ENCODE measurements at places on chromosomes 7 and 10.

GRCh38 chr10:24792638-24793037 is 69.0 kb upstream of the ARHGAP21 start:
- no peak for DNase-seq

- no peak for DNase-seq
These were observed 976.0 kb downstream of the DNAJB9 start for GRCh38 chr7:109545686-109546085.

- DNase-seq, result peak; percentile 84
These were observed 505 bp downstream of the HNRNPA2B1 start for GRCh38 chr7:26200038-26200443.

DNA sequence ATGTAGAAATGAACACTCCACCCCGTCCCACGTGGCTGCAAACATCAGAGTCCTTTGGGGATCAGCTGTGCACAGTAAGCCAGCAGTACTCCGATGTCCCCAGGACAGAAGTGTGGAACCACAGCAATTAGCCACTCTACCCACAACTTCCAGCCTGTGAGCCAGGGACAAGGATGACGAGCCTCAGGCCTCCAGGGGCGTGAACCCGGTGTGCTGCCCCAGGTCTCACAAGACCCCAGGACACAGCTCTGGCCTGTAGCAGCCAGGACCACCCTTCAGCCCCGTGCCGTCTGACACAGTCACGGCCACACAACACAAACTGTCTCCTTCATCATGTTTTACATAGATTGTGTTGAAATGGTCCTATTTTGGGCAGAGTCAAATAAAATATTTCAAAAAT is 113.0 kb upstream of the DIP2C start:
- DNase-seq, result no peak

DNA sequence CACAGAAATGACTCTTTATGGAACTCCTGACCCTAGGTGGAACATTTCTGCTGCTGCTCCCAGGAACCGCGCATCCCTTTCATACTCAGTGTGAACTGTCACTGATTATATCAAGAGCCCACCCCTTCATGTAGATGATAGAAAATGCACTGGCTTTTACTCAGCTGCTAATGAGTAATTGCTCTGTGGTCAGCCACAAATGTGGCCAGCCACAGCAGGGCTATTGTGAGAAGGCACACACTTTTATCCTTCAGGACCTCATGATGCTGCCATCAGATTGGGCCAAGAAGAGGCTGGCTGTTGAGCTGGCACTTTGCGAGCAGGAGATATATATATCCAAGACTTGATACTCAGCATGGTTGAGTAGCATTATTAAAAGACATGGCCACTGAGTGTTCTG is 124.7 kb downstream of the CFAP58 start:
- no peak for DNase-seq

DNA sequence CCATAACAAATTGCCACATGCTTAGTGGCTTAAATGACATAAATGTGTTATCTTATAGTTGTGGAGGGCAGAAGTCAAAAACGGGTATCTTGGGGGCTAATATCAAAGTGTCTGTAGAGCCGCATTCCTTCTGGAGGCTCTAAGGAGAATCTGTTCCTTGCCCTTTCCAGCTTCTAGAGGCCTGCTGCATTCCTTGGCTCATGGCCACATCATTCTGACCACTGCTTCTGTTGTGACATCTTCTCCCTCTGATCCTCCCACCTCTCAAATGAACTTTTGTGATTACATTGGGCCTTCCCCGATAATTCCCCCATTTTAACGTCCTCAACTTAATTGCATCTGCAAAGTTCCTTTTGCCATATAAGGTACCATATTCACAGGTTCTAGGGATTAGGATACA is 76.1 kb downstream of the CYP26A1 start:
- no peak for DNase-seq

- DNase-seq, result no peak
These were observed 178.0 kb upstream of the GLI3 start for GRCh38 chr7:42414941-42415505.

DNA sequence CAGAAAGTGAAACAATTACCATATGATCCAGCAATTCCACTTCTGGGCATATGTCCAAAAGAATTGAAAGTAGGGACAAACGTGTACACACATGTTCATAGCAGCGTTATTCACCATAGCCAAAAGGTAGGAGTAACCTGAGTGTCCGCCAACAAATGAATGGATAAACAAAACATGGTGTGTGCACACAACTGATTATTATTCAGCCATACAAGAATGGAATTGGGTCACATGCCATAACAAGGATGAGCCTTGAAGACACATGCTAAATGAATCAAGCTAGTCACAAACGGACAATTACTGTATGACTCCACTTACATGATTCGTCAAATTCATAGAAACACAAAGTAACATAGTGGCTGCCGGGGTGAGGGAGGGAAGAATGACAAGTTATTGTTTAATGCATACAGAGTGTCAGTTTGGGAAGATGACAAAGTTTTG is 4.1 kb upstream of the OIT3 start:
- no peak for DNase-seq

- DNase-seq, result peak; percentile 29
These were observed 534 bp upstream of the ACBD5 start for GRCh38 chr10:27241010-27241651.

- no peak for DNase-seq
These were observed 3.9 kb upstream of the PVRIG start for GRCh38 chr7:100215895-100216294.

GRCh38 chr10:100327007-100327717 is 2.9 kb downstream of the PKD2L1 start:
- no peak for DNase-seq

DNA sequence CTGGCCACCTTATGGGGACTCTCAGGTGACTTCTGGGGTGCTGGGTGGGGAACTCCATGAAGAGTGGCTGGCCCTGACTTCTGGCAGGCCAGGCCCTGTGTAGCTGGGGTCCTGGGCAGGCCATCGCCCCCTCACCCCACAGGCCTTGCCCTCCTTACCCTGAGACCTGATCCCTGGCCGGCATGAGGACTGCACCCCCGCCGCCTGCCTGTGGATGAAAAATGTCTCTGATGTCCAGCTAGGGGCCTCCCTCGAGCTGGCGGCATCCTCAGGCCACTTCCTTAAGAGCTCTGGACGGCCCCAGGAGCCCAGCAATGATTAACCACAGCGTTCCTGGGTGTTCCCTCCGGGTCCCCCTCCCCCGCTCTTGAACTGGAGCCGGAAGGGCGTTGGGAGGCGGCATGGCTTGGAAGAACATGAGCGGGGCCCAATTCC is 31.8 kb upstream of the SHH start:
- peak; percentile 85 for DNase-seq

- DNase-seq, result no peak
These were observed 107.4 kb upstream of the GLCCI1 start for GRCh38 chr7:7861211-7861633.

DNA sequence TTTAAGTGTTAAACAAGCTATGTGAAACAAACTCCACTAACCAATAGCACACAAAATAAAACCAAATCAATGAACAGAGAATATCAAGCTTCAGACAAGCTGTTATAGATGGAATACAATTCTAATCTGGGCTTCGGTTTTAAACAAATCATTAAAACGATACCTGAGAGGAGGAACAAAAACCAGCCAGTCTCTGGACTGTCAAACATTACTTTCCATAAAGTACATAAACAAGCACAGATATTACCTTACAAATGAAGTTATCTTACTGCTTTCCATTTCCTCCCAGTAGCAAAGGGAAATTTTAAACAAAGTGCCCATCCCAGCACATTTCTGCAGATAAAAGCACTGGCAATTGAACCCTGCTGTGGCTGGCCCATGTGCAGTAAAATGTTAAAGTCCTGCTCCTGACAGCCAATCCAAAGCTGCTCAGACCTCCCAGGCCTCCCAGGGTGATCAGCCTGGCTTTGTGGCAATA is 128.0 kb downstream of the NRCAM start:
- DNase-seq, result no peak

- no peak for DNase-seq
These were observed 70.5 kb upstream of the TES start for GRCh38 chr7:116139807-116140206.

DNA sequence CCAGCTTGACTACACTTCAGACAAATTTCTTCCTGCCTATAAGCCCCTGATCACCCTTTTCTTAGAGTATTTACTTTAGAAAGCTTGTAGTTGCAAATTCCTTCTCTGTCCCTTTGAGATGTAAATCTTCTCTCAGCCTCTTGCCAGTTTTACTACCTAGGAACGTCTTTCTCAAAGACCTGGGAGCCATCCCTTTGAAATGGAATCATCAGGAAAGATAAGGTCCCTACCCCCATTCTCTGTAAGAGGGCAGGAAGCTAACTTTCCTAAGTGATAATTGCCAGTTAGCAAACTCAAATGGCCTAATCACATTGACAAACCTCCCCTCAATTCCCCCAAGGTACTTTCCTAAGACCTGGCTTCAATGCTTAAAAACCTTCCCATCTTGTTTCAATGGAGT is 304.5 kb downstream of the MDFIC start:
- DNase-seq, result no peak

- DNase-seq, result peak; percentile 46
These were observed 239.1 kb downstream of the PHF14 start for GRCh38 chr7:11212816-11213215.

DNA sequence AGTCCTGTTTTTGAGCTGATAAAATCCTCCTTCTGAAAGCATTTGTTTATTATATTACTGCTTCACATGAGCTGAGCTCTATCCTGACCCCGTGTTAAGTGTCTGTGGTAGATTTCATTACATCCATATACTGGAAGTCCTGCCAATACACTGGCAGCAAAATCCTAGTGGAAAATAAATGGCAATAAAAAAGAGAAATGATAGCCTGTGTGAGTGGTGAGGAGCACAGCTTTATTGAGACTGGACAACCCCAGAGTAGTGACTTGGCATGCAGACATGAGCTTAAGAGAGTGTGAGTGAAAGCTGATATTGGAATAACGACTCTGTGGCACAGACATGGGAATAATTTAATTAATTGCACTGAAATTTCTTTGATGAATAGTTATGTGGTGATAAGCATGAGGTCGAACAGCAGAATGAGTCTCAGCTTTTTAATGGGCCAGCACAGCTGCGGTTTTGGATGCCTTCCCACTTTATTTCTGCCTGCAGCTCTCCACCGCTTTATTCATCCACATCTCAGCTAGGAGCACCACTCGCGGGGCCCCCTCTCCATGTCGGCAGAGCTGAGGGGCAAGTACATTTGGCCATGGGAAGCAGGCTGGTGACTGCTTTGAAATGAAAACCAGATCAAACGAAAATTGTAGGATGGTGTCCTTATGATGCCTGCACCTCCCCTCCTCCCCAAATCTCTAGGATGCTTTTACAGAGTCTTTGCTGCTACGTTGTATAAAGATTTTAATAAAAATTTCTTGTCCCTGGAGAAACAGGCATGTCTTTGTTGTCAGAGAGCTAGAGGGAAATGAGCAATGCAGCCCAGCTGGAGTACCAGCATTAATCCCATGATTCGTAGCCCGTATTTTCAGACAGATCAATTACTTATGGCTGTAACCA is 494.3 kb downstream of the AUTS2 start:
- DNase-seq, result no peak

- DNase-seq, result no peak
These were observed 2.8 kb downstream of the CRYGN start for GRCh38 chr7:151437159-151437553.

- no peak for DNase-seq
These were observed 386.5 kb upstream of the SEMA3D start for GRCh38 chr7:85573346-85573745.

DNA sequence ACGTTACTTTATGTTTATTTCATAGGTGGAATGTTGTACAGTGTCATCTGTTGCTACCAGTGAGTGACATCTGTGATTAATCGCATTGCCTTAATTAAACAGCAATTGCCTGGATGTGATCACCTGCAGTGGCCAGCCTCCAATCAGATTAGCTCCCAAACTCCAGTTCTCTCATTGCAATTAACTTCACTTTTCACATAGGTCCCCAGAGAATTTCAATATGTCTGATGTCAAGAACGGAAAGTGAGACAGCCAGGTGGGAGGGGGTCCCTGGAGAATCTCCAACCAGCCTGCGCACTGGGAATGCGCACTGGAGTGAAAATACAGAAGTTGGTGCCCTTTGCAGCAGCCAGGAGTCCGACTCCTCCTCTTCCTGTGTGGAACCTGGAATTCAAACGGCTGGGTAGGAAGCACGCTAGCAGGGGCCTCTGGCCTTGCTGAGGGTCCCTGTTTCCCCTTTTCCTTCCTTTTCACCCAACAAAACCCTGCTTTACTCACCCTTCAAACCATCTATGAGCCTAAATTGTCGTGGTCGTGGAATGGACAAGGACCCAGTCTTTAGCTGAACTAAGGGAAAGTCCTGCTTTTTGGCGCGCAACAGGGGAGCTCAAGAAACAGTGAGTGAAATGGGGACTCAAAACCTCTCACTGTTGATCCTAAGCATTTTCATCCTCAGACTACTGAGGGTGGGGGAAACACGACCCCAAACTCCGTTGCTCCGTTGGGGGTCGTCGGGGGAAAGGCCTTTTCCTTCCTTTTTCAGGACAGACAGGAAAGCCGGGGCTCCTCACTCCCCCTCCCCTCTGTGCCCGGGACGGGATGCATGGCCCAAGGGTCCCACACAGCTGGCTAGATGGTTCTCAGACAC is 1355.5 kb upstream of the LRRTM3 start:
- DNase-seq, result peak; percentile 65

DNA sequence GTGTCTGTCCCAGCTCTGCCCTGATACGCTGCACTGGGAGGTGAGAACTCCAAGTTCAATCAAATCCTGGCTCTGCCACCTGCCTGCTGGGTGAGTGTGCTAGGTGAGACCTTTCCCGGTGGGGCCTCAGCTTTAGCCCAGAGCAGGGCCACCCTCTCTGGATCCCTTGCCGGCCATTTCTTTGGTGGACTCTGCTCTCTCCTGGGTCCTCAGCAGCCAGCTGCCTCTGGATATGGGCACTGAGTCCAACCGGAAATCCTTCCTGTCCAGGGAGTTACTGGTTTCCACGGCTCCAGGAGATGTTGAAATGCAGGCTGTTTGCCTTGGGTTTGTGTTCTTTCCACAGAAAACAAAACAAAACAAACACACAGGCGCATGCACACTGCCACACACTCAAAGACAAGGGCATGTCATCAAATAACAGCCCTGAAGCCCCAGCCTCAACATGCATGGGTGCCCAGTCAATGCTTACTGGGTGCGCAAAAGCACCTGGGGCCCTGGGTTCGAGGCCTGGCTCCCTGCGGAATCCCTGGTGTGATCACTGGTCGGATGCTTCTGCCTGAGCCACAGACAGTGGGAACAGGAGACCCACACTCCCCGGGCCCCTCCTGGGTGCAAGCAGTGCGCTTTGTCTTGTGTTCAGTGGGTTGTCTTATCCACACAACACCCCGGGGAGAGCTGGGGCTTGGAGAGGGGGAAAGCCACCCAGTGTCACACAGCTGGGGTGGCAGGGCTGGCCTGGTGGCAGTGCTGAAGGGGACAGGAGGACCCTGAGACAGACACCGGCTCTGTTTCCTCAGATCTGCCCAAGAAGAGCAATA is 33.1 kb downstream of the PPIF start:
- DNase-seq, result peak; percentile 84

- no peak for DNase-seq
These were observed 53.0 kb downstream of the TRUB1 start for GRCh38 chr10:114990991-114991390.

Data from left lung (tissue), 14 donors.